ENCODE measurements at places on chromosomes 6 and 20.

DNA sequence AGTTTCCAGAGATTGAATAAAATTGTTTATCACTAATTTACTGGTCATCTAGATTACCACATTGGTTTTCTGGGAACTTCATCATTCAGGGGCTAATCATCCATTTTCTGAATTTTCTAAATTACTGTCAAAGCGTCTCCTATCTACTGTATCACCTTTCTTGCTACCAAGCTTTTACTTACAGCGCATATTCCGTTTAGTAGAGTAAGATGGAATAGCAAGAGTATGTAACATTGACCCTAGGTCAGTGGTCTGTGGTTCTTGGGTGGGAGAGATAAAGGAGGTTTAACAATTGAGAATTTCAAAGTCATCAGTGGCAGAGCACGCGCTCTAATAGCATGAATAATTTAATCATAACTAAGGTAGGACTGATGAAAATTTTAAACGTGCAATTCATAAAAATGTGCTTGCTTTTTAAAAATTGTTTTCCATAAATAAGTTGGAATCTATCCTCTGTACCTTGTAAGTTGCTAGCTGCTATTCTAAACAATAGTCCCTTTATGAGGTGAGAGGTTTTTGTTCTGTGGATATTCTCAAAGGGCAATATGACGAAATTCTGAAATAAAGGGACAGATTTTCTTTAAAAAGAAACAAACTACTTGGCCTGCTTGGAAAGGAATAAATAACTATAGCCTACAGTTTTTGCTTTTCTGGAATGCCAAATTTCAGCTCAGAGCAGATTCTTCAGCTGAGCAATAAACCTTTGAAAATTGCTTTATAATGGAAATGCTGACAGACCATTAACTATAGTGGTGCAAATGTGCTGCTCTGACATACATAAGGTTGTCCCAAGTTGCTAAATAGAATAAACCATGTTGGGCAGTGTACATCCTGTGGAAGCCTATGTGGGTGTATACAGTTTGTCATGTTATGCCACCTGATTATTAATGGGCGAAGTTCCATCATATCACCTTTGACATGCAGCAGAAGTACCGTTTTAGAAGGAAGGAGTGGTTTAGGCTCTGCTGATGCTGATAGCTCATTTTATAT is 84.1 kb downstream of the ZFAND3 start:
- no peak for DNase-seq

GRCh38 chr6:157089851-157090250 is 233.5 kb downstream of the TMEM242 start:
- DNase-seq = no peak

GRCh38 chr20:51715163-51715855 is 52.9 kb downstream of the ATP9A start:
- no peak for DNase-seq

DNA sequence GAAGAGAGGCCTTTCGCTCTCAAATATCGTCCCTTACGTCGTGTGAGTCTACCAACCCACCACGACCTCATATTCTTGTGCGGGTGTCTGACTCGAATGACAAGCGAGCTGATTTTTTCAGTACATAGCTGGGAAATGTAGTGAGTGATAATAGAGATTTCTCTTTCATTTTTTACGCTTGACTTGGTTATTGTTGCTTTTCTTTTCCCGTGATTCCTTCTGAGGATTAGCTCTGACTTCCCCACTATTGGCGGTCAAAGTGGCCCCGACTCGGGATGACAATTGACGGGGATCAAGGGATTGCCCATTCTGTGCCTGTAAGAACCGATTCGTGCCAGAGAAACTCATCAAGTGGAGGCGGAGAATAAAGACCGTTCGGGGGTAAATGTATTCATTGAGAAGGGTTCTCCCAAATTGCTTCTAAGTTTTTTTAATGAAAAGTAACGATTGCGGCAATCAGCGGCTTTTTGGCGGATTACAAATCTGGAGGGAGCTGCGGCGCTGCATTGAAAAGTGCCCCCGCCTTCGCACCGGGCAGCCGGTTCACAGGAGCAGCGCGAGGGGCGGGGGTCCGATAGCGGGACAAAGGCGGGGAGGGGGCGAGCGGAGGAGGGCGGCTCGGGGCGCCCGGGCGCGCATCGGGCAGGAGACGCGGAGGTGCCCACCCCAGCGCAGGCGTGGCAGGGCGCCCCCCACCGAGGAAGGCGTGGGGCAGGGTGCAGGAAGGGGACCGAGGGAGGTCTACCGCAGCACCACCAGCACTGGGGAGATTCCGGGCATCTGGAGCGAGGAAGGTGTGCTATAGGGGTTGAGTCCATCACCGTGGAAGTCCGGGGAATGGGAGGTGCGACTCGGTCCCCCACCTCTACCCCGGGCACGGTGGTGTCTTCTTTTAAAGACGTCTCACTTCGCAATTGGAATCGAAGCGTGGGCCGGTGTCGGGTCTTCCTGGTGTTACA is 44.5 kb upstream of the OSTM1 start:
- DNase-seq = no peak

GRCh38 chr6:98828941-98829411 is 5.4 kb upstream of the POU3F2 start:
- DNase-seq = no peak

GRCh38 chr6:11785415-11785773 is 6.8 kb upstream of the ADTRP start:
- DNase-seq = peak; percentile 36

DNA sequence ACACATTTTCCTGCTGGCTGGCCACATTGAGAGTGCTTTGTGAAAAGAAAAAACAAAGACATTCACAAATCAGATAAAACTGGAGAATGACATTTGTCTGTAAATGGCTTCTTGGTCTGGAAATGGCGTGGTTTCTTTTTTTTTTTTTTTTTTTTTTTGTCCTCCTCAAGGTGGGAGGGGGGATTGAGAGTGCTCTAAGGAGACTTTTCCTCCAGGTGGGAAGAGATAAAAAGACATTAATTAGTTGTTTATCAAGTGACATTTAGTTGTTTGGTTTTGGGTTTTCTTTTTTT is 40.4 kb downstream of the GNAS start:
- DNase-seq = no peak

DNA sequence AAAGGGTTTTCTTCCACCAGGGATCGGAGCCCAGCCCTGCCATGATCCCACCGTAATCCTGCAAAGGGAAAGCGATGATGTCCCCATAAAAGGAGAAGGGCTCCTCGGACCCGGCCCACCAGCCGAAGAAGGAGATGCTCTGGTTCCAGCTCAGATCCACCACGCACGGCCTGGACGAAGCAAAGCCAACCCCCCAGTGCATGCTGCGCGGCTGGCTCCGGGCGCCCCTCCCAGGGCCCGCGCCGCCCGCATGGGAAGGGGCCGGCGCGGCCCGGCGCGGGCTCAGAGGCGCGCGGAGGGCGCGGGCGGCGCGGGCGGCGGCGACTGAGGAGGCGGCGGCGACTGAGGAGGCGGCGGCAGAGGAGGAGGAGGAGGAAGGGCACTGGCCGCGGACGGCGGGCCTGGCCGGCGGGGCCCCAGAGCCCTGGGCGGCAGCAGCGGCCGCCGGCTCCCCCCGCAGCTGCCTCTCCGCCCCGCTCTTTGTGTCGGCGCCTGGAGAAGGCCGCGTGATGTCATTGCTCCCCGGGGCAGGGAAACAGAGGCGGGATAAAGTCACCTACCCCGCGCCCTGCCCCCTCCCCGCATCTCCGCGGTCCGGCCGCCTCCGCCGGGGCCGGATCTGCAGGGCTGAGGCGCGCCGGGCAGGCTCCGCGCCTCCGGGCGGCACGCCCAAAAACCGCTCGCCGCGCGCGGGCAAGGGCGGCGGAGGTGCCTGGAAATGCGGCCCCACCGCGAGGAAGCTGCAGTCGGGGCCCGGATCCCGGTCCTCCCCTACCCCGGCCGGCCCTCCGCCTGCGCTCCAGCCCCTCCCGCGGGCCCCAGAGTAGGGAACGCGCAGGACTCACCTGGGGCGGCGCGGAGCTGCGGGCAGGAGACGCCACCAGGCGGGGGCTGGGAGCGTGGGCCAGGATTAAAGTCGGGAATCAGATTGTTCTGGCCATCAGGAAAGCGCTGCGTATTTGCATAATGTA is at the start of gene FAXC:
TSS of gene FAXC (minus strand) at position 504 of the 971 bp plus-strand sequence. CDS start at position 202, 302 bp downstream.
- DNase-seq = peak; percentile 66

- DNase-seq = no peak
Observed at GRCh38 chr20:51759769-51760510, 8.2 kb downstream of the ATP9A start.

GRCh38 chr20:19735446-19735845 is 22.6 kb upstream of the RIN2 start:
- DNase-seq = peak; percentile 15

Measured in prostate gland (tissue), 2 donors.